Stimulated activated CD4-positive, alpha-beta T cell treated with anti-CD3 and anti-CD28 coated beads, Interleukin-1b, Interleukin-23, amount 100 ng/mL, for 4 hours (primary cell): ENCODE measurements at places on chromosomes 1 and 21.

DNA sequence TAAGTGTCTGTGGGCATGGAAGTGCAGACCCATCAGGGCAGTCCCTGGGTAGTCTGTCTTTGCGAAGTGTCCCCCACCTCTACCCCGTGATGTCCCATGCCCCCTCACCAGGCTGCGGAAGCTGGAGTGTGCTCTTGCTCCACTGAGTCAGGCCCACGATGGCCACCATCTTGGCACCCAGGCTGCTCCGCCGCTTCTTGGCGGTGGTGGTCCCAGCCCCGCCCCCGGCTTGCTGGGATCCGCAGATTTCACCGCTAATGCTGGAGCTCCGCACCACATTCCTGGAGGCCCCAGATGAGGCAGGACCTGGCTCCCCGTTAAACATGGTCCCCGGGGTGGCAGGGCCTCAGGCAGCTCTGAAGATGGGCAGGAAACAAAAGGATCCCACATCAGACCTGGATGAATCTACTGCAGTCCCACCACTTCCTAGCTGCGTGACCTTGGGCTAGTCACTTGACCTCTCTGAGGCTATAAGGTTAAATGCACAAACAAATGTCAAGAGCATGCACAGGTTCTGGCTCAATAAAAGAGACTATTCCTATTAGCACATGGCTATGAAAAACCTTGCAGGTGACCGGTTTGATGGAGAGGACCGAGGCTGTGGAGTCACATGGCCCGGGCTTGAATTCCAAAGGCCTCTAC, 23.8 kb downstream of the RIMS3 start:
- no peak for DNase-seq

DNA sequence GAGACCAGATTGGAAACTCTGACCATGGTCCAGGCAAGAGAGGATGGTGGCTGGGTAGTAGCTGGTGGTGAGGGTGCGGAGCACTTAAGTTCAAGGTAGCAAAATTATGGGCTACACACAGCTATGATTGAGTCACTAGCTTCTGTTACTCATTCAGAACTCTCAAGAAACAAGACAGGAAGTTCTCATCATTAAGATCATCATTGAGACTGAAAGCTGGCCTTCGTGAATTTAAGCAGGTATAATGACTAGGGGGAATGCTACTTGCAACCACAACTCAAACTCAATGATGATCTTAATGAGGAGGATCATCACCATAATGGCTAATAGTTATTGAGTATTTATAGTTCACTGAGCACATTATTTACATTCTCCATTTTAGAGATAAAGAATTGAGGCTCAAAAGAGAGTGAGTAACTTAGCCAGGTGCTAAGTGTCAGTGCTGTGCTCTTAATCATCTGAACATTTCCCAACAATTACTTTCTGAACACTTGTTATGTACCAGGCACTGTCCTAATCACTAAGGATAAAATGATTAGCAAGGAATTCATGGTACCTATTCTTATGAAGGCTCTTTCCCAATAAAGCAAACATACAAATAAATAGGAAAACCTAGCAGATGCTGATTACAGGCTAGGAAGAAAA, 286.3 kb upstream of the C1orf105 start:
- no peak for DNase-seq

GRCh38 chr1:172776071-172776470, 117.2 kb downstream of the FASLG start:
- DNase-seq = no peak

DNA sequence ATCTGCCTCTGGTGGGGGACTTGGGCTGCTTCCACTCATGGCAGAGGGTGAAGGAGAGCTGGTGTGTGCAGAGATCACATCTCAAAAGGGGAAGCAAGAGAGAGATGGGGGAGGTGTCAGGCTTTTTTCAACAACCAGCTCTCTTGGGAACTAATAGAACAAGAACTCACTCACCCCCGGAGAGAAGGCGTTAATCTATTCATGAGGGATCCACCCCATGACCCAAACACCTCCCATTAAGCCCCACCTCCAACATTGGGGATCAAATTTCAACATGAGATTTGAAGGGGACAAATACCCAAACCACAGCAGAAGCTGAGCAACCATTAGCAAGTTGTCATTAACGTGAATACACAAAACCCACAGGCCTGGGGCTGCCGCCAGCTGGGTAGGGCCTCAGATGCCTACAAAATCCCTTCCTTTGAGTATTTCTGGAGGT, 12.0 kb upstream of the VWA5B1 start:
- DNase-seq = no peak

DNA sequence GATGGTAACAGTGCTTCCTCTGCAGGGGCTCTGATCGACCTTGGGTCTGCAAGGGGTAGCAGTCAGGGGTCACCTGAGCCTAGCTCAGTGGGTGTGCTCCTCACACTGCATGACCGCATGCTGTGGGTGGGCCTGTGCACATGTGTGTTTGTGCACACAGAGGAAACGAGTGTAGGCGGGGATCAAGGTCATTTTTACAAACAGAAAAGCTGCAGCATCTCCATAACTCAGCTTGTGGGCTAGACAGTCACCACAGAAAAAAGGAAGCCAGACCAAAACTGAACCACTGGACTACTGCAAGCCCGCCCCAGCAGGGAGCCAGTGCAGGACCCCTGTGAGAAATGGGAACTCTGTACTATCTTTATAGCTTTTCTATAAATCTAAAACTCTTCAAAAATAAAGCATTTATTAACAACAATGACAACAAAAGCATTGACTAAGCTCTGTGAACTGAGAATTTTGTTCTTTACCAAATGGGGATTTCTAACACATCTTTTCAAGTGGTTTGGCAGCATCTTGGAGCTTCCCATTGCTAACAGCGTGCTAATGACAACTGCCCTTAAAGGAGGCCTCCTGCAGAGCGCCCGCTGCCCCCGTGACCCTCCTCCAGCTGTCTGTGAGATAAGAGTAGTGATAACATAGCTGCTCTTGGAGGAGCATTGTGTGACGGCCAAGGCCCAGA, 19.9 kb upstream of the NEK2 start:
- DNase-seq = no peak

DNA sequence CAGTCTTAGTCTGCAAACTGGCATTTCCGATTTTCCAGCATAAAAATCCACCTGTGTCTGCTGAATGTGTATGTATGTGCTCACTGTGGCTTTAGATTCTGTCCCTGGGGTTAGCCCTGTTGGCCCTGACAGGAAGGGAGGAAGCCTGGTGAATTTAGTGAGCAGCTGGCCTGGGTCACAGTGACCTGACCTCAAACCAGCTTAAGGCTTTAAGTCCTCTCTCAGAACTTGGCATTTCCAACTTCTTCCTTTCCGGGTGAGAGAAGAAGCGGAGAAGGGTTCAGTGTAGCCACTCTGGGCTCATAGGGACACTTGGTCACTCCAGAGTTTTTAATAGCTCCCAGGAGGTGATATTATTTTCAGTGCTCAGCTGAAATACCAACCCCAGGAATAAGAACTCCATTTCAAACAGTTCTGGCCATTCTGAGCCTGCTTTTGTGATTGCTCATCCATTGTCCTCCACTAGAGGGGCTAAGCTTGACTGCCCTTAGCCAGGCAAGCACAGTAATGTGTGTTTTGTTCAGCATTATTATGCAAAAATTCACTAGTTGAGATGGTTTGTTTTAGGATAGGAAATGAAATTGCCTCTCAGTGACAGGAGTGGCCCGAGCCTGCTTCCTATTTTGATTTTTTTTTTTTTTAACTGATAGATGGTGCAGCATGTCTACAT, 2.5 kb upstream of the OLFML3 start:
- DNase-seq = no peak

DNA sequence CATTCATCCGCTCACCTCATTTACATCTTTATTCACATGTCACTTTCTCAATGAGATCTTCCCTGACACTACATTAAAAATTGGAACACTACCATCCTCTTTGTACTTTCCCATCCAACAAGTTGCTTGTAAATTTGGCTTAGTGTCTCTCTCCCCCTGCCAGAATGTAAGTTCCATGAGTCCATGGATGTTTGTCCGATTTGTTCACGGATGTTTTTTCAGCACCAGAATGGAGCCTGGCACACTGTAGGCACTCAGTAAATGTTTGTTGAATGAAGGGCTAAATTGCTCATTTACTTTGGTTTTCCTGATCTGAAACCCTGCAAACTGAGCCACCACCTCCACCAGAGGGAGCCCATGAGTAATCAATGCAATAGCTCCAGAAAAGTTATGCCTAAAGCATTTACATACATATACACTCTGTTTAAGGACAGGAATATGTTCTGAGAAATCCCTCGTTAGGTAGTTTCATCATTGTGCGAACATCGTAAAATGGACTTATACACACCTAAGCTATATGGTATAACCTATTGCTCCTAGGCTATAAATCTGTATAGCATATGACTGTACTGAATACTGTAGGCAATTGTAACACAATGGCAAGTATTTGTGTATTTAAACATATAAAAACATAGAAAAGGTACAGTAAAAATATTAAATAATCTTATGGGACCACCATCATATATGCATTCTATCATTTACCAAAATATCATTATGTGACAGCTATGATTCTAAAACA, 2.8 kb upstream of the EYA3 start:
- peak; percentile 77 for DNase-seq

GRCh38 chr1:196640976-196641375, 10.9 kb upstream of the CFH start:
- DNase-seq = no peak

- DNase-seq = no peak
Measured at GRCh38 chr1:81808760-81809159, 8.0 kb downstream of the ADGRL2 start.

DNA sequence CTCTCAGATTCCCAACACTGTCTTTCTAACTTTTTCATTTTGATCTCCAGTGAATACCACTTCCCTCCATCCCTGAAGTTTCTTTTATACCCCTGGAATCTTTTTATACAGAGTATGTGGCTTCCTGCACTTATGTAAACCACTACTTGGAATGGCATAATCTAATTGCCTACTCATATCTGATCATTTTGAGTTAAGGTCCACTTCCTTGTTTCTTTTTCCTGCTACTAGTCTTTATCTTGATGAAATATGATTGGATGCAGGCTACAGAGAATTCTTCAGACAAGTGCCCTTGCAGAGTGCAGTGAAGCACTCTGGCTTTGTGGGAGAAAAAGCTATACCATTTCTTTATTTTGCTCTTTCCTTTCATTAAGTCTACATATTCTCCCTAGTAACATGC, 325.3 kb upstream of the ADAMTS5 start:
- no peak for DNase-seq

DNA sequence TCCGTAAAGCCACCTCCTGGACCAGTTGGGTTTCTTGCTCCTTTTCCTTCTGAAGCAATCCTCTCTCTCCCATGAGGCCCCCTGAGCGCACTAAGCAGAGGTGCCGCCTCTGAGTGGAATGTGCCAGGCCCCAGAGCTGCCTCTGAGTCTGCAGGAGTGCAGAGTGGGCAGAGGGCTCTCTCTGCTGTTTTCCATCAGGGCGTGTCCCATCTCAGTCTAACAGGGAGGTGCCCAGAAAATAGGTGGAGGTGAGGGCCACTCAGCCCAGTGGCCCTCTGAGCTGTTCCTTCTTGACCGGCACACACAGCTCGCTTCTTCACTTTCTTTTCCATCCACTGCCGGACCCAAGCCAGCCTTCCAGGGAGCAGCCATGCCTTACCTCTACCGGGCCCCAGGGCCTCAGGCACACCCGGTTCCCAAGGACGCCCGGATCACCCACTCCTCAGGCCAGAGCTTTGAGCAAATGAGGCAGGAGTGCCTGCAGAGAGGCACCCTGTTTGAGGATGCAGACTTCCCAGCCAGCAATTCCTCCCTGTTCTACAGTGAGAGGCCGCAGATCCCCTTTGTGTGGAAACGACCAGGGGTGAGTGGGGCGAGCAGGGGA, at the start of gene CAPN9:
CAPN9 (plus strand) TSS at position 262 of the 604 bp plus-strand sequence; CDS start at position 371, 109 bp downstream.
- DNase-seq = no peak

DNA sequence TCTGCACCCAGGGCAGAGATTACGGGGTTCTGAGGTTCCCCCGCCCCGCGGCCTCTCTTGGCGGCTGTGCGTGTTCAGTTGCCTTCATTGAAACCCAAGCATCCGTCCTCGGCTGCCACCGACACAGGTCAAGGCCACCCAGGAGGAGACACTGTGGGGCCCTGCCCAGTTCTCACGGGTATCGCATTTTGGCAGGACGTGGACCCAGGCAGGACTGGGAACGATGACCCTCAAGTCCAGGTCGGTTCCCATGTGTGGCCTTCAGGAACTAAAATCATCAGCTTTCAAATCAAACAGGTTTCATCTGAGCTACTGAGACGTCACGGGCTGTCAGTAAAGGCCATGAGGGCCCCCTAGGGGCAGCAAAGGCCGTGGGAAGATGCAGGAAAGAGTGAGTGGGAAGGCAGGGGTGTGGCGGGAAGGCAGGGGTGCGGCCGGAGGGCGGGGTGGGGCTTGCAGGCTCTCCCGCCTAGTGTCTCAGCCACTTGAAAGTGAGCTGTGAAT, 7.0 kb upstream of the C1orf174 start:
- peak; percentile 31 for DNase-seq

DNA sequence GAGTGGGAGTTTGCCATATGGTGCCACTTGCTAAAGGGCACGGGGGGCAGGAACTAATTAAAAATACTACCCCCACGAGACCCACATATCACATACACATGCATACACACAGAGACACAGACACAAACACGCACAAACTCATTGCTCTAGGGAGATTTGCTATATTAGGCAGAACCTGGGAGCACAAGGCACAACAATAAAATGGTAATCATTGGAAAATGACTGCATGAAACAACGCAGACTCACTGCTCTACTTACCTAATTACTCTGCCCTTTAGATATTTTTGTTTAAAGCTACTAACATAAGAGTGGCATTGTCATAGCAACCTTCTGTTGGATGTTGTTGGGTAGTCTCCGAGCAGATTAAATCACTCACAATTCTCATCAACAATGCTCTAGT, 20.3 kb upstream of the RGS4 start:
- DNase-seq = no peak

DNA sequence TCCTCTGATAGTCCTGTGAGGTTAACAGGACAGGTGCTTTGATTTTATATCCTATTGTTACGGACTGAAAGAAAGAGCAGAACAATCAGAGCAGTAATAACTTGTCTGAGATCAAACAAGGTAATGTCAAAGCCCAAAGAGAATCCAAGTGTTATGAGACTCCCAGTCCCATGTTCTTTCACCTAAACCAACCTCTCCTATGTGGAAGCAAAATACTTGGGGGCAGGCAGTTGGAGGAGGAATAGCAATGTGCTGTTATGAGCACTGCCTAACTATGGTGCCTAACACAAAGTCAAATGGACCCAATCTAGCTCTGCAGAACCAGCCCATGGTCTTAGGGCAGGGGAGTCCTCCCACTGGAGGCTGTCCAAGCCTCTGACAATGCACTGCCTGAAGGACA, 28.1 kb downstream of the ACBD3 start:
- no peak for DNase-seq

DNA sequence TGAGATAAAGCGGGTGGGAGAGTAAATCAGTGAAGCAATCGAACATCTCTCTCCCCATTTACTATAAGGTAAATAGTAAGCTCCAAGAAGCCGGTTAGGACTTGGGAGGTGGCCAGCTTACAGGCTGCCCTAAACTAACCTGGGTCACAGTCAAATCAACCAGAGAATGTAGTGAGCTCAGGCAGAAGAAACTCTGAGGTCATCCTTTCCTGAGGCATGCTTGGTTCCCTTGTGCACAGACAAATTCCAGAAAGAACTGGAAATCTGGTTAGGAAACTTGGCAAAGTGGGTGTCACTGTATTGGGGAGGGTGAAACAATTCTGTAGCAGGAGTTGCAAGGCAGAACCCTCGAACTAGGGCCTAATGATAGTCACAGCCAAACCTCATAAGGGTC, 72.5 kb downstream of the NTMT2 start:
- no peak for DNase-seq

GRCh38 chr1:232111611-232112010, 485.0 kb downstream of the DISC1 start:
- no peak for DNase-seq

- no peak for DNase-seq
Measured at GRCh38 chr1:64669098-64669675, 75.7 kb upstream of the RAVER2 start.
